DND-41 (cell line): ENCODE measurements at places on chromosomes 13 and 19.

- no peak for DNase-seq
- H3K4me3 ChIP-seq, result no peak overlapping the region
- no peaks in the 10 kb centered on the region for H3K4me1 ChIP-seq
- H3K36me3 ChIP-seq, result no peaks in the 10 kb centered on the region
- H3K27me3 ChIP-seq, result no peaks in the 10 kb centered on the region
Observed at GRCh38 chr19:8120636-8121480, 28.5 kb downstream of the FBN3 start.

DNA sequence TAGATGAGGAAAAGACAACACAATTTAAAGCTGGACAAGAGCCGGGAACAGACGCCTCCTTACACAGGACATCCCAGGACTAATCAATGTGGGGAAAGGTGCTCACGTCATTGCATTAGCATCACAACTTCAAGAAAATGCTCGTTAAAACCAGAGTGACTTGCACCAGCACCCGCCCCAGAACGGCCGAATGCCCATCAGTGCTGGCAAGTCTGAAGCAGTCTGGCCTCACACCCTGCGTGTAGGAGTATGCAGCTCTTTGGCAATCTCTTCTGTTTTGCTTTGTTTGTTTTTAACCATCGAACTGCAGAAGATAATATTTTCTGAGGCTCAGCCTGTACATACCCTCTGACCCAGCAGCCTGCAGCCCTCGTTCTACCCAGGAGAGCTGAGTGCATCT lies 44.8 kb upstream of the LDLR start:
- H3K4me3 ChIP-seq, result no peak overlapping the region
- H3K27ac ChIP-seq, result no peak overlapping the region
- peaks cover 79% of the 10 kb centered on the region for H3K36me3 ChIP-seq
- no peak for DNase-seq
- H3K4me1 ChIP-seq, result no peaks in the 10 kb centered on the region
- H3K27me3 ChIP-seq, result no peaks in the 10 kb centered on the region

- peak; percentile 51 for DNase-seq
- H3K27ac ChIP-seq, result peak overlapping the region; percentile 89
- H3K4me1 ChIP-seq, result peaks cover 61% of the 10 kb centered on the region
- H3K27me3 ChIP-seq, result no peaks in the 10 kb centered on the region
- H3K36me3 ChIP-seq, result peaks cover 51% of the 10 kb centered on the region
Observed at GRCh38 chr19:54369082-54369687, 4.5 kb upstream of the LAIR1 start.

DNA sequence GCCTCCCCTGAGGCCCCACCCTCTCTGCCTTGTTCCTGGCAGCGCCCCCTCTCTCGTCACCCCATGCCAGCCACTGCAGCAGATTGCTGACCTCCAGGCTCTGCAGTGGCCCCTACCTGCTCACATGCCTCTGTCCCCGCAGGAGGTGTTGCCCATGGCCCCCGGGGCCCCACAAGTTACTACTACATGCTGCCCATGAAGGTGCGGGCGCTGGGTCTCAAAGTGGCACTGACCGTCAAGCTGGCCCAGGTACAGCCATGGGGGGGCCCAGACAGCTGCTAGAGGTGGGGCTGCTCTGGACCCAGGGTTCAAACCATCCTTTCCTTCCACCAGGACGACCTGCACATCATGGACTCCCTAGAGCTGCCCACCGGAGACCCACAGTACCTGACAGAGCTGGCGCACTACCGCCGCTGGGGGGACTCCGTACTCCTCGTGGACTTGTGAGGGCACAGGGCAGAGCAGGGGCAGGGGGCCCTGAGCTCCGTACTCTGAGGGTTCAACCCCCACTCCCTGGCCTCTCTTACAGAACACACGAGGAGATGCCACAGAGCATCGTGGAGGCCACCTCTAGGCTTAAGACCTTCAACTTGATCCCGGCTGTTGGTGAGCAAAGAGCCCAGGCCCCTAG lies 6.2 kb downstream of the MRPL4 start:
- no peak overlapping the region for H3K4me3 ChIP-seq
- H3K27ac ChIP-seq, result no peak overlapping the region
- peaks cover 53% of the 10 kb centered on the region for H3K36me3 ChIP-seq
- no peaks in the 10 kb centered on the region for H3K27me3 ChIP-seq

- no peak for DNase-seq
- H3K36me3 ChIP-seq, result no peaks in the 10 kb centered on the region
- no peaks in the 10 kb centered on the region for H3K27me3 ChIP-seq
- no peaks in the 10 kb centered on the region for H3K4me1 ChIP-seq
Observed at GRCh38 chr19:54315956-54316355, 3.0 kb upstream of the LILRA5 start.

- H3K27ac ChIP-seq, result no peak overlapping the region
- no peak for DNase-seq
- no peaks in the 10 kb centered on the region for H3K27me3 ChIP-seq
- no peak overlapping the region for H3K4me3 ChIP-seq
Observed at GRCh38 chr19:10115392-10116084, 4.0 kb downstream of the P2RY11 start.

DNA sequence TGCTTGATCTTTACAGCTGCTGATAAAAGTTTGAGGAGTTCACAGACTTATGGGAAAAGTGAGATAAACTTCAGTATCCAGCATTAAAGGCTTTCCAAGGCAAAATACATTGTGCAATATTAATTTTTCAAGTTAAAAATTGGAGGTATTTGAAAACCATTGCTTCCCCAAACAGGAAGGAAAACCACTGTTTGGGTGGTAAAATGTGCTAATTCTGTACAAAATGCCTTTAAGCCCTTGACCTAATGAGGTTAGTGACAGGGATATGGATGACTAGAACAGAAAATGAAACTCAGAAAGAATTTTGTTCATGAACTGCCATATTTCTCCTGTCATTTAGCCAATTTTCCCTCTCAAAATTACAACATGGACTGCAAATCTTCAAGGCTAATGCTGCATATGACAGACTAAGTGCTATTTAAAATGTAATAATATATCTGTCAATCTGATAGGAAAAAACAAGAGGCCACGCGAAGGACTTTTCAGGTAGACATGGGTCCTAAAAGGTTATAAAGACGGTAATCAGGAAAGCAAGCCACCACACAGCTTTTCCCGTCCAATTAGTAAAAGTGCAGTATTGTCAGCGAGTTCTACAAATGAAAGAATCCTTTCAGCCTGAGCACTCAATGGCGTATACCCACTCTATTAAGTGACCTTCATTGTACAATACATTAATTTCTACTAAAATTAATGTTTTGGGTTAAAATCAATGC lies 212.8 kb downstream of the ENOX1 start:
- no peak for DNase-seq
- peaks cover 10% of the 10 kb centered on the region for H3K27me3 ChIP-seq
- H3K4me1 ChIP-seq, result no peaks in the 10 kb centered on the region
- H3K4me3 ChIP-seq, result no peak overlapping the region

GRCh38 chr13:36370108-36370429 lies 23.9 kb upstream of the SPART start:
- no peaks in the 10 kb centered on the region for H3K4me1 ChIP-seq
- DNase-seq, result no peak
- no peaks in the 10 kb centered on the region for H3K36me3 ChIP-seq
- H3K27me3 ChIP-seq, result no peaks in the 10 kb centered on the region
- H3K27ac ChIP-seq, result no peak overlapping the region

- DNase-seq, result no peak
- H3K27ac ChIP-seq, result no peak overlapping the region
- H3K27me3 ChIP-seq, result peaks cover 9% of the 10 kb centered on the region
- H3K4me1 ChIP-seq, result no peaks in the 10 kb centered on the region
- H3K36me3 ChIP-seq, result no peaks in the 10 kb centered on the region
Observed at GRCh38 chr13:44024846-44025195, 145.1 kb downstream of the LACC1 start.

- no peak for DNase-seq
- H3K4me3 ChIP-seq, result no peak overlapping the region
- no peaks in the 10 kb centered on the region for H3K36me3 ChIP-seq
- no peaks in the 10 kb centered on the region for H3K4me1 ChIP-seq
Observed at GRCh38 chr13:22091971-22092300, 421.1 kb downstream of the FGF9 start.

- no peaks in the 10 kb centered on the region for H3K36me3 ChIP-seq
- H3K27me3 ChIP-seq, result no peaks in the 10 kb centered on the region
- peaks cover 10% of the 10 kb centered on the region; the same call in 1 of the 2 replicates for H3K4me1 ChIP-seq
Observed at GRCh38 chr13:84661718-84662117, 779.4 kb upstream of the SLITRK1 start.

GRCh38 chr19:50333737-50334617 lies 4.8 kb upstream of the KCNC3 start:
- no peak overlapping the region for H3K4me3 ChIP-seq
- no peak for DNase-seq
- H3K4me1 ChIP-seq, result peaks cover 26% of the 10 kb centered on the region
- no peak overlapping the region for H3K27ac ChIP-seq

DNA sequence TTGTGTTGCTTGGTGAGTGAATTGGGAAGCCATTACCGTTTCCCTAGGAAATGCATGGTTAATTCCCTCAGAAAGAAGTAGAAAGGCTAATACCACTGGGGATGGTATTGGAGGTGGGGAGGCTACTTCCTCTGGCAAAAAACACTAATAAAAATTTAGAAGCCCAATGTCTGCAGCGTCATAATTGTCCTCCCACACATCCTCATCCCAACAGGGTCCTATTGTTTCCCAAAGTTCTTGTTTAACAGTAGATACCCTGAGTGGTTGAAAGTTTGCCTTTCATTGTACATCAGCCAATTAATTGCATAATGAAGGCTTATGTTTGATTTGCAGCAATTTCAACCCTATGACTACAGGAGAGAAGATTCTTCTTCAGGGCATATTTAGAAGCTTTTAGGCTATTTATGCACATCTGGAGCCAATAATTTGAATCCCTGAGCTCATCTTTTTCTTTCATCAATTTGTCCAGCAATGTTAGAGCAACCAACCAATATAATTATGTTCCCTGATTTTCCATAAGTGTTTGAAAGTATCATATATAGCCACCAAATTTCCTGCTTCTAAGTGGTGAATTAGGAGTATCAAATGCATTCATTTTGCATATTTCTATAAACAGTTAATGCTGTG lies 491.0 kb downstream of the SLITRK5 start:
- no peak overlapping the region for H3K27ac ChIP-seq
- no peaks in the 10 kb centered on the region for H3K27me3 ChIP-seq
- no peaks in the 10 kb centered on the region for H3K36me3 ChIP-seq
- H3K4me3 ChIP-seq, result no peak overlapping the region
- no peaks in the 10 kb centered on the region for H3K4me1 ChIP-seq

DNA sequence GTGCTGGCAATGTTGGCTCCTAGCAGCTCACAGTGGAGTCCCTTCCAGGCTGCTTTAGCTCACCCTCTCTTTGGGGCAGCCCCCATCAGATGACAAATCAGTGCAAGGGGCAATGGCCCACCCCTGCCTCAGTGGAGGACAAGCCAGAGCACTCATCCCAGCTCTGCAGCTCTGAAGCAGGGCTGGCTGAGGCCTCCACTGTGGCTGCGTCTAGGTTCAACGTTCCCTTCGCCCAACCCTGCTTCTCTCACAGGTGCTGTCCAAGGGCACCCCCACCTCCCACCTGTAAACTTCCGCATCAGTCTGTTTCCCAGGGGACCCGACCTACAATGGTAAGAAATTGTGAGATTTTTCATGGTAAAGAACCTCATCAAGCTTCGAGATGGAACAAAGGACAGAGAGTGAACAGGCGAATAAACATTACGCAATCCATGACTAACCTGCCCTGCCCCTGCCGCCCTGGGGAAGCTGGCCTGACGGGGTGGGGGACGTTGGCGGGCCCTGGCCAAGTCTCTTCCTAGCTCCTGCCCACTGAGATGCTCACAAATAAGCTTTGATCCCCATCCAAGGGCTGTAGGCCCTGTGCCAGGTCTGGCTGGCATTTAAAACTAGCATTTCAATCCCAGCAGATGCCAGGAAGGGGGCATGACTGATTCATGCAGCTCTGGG lies 40.5 kb downstream of the DZIP1 start:
- no peak overlapping the region for H3K4me3 ChIP-seq
- H3K36me3 ChIP-seq, result no peaks in the 10 kb centered on the region
- no peaks in the 10 kb centered on the region for H3K4me1 ChIP-seq
- no peak overlapping the region for H3K27ac ChIP-seq
- H3K27me3 ChIP-seq, result no peaks in the 10 kb centered on the region
- no peak for DNase-seq

DNA sequence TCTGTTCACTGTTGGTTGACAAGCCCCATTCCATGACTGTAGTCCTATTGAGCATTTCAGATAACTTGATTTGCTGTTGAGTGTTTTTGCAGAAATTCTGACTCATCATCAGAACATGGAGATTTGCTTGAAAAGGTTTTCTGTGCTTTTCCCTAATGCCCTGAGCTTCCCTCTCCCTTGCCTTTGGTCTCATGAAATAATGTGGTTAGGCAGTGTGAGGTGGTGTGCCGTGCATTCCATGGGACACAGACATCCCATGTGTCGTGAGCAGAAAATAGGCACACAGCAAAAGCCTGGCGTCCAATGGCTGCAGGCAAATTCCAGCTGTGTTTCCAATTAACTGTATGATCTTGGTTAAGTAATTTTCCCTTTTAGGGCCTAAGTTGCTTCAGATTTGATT lies 197.4 kb downstream of the DLEU7 start:
- no peak overlapping the region for H3K27ac ChIP-seq
- no peaks in the 10 kb centered on the region for H3K27me3 ChIP-seq
- H3K36me3 ChIP-seq, result no peaks in the 10 kb centered on the region
- H3K4me3 ChIP-seq, result no peak overlapping the region

DNA sequence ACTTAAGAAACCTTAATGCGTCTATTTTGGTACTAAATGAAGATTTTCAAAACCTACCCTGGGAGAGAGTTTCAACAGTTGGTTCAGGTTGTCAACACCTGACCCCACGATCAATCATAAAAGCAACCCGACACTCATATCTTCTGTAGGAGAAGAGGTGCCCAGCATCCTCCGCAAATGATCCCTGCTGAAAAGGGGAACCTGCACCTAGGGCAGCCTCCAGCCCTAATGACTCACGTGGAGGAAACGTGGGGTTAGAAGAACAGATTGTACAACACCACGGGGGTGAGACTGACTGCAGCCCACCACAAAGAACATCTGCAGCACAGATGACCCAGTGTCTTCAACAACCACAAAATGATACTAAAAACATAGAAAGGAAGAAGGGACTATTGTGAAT lies 116.3 kb downstream of the RAB20 start:
- H3K4me1 ChIP-seq, result no peaks in the 10 kb centered on the region
- H3K27me3 ChIP-seq, result peaks cover 60% of the 10 kb centered on the region

GRCh38 chr13:44191504-44192171 lies 182.0 kb upstream of the SERP2 start:
- no peaks in the 10 kb centered on the region for H3K27me3 ChIP-seq
- H3K36me3 ChIP-seq, result no peaks in the 10 kb centered on the region
- H3K27ac ChIP-seq, result no peak overlapping the region
- DNase-seq, result peak; percentile 49

DNA sequence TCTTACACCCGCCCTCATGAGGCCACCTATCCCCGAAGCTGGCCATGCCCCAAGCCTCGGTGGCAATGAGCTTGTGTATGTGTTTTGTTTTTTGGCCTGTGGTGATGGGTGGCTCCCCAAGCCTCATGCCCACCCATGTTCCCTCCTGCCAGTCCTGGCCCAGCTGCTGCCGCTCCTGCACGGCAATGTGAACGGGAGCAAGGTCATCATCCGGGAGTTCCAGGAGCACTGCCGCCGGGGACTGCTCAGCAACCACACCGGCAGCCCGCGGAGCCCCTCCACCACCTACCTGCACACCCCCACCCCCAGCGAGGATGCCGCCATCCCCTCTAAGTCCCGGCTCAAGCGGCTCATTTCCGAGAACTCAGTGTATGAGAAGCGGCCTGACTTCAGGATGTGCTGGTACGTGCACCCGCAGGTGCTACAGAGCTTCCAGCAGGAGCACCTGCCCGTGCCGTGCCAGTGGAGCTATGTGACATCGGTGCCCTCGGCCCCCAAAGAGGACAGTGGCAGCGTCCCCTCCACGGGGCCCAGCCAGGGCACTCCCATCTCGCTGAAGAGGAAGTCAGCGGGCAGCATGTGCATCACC lies 24.6 kb downstream of the UBXN6 start:
- H3K36me3 ChIP-seq, result peaks cover 96% of the 10 kb centered on the region
- no peak overlapping the region for H3K27ac ChIP-seq
- DNase-seq, result no peak
